ENCODE measurements at places on chromosomes 12 and 14.

GRCh38 chr12:26062566-26062965, 62.3 kb downstream of the BHLHE41 start:
- DNase-seq, result no peak

DNA sequence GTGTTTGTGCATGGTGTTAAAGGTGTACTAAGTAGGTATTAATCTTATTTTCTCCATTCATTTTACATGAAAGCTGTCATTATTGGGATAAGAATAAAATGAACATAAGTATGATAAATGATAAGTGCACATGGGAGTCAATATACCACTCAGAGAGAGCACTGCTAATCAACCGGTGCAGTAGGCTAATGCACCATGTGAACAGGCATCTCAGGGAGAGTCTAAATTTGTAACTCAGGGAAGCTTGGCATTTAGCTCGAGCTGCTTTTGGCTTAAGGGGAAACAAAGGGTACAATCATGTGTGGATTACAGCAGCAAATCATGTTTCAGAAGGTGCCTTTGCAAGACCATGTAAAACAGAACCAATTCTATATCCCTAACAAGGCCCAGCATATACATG, 127.4 kb downstream of the MGST1 start:
- no peak for DNase-seq

- DNase-seq, result no peak
Observed at GRCh38 chr14:79161571-79161970, 991.4 kb downstream of the NRXN3 start.

DNA sequence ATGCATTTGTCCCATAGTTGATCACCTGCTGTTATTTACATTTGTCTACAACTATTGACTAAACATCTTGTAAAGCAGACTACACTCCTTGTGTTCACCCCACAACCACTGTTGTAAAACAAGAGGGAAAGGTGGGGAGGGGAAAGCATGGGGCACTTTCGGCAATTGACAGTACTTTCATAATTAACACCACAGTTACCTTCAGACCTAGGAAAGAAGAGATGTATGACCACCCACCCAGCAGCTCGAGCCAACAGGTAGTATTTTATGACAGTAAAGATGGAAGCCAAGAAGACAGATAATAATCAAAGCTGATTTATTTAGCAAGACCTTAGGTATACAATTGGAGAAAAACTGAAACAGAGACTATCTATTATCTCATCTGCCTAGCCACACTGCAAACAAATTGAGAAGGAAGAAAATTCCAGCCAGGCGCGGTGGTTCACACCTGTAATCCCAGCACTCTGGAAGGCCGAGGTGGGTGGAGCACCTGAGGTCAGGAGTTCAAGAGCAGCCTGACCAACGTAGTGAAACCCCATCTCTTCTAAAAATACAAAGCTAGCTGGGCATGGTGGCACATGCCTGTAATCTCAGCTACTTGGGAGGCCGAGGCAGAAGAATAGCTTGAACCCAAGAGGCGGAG, 11.2 kb downstream of the HECTD4 start:
- DNase-seq, result no peak

GRCh38 chr12:24285448-24285847, 336.0 kb upstream of the SOX5 start:
- DNase-seq, result no peak

- DNase-seq, result no peak
Observed at GRCh38 chr14:92253381-92253894, 69.5 kb upstream of the SLC24A4 start.

GRCh38 chr14:37851054-37851453, 255.6 kb downstream of the TTC6 start:
- DNase-seq, result no peak

DNA sequence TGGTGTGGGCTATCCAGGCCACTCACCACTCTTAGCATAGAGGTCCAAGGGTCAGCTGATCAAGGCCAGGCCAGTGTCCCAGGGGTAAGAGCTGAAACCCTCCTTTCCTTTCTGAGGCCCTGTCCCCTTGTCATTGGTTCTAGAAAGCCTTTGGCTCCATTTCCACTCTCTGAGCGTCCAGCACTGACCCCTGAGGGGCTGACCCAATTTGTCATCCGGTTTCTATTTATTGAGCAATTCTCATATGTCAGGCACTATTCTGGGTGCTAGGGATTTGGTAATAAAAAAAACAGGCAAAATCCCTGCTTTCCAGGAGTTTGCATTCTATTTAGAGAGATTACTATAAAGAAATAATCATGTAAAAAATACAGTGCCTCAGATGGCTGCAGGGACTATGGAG, 3.4 kb downstream of the KRT77 start:
- DNase-seq, result no peak

DNA sequence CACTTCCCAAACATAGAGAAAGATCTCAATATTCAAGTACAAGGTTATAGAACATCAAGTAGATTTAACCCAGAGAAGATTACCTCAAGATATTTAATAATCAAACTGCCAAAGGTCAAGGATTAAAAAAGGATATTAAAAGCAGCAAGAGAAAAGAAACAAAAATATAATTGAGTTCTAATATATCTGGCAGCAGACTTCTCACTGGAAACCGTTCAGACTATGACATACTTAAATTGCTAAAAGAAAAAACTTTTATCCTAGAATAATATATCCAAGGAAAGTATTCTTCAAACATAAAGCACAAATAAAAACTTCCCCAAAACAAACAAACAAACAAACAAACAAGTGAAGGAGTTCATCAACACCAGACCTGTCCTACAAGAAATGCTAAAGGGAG, 92.4 kb downstream of the FSCB start:
- no peak for DNase-seq

DNA sequence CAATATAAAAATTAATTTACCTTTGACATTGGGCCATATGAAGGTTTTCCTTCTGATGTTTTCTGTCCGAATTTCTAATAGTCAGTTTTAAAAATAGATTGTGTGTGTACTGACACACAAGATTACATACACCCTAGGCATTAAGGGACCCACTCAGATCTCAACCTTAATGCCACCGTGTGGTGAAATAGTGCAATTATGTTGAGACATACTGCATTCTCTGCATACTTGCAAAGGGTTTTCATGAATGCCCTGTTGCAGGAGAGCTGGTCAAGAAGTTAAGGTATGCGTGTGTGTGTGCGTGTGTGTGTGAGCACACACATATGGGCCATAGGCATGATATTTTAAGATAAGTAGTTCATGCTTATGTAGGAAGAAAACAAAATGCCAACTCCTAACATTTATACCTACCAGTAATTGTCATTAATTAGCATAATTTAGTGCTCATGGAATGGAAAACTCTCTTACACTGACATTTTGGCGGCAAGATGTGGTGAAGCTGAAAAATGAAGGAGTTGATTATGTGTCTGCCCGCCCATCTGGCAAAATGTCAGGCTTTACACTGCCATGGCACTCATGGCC, 58.8 kb downstream of the PIK3C2G start:
- no peak for DNase-seq
